ENCODE measurements at places on chromosomes 16 and 17. TPM values are rescaled to one million over a fixed set of nuclear protein-coding genes. Genes with fewer than 3 reads are reported as not detected.

WDR81 gene
- total RNA-seq, result 15.6 TPM

GP2 gene
- not detected for total RNA-seq

SLC22A31 gene
- total RNA-seq, result 0.18 TPM

DNA sequence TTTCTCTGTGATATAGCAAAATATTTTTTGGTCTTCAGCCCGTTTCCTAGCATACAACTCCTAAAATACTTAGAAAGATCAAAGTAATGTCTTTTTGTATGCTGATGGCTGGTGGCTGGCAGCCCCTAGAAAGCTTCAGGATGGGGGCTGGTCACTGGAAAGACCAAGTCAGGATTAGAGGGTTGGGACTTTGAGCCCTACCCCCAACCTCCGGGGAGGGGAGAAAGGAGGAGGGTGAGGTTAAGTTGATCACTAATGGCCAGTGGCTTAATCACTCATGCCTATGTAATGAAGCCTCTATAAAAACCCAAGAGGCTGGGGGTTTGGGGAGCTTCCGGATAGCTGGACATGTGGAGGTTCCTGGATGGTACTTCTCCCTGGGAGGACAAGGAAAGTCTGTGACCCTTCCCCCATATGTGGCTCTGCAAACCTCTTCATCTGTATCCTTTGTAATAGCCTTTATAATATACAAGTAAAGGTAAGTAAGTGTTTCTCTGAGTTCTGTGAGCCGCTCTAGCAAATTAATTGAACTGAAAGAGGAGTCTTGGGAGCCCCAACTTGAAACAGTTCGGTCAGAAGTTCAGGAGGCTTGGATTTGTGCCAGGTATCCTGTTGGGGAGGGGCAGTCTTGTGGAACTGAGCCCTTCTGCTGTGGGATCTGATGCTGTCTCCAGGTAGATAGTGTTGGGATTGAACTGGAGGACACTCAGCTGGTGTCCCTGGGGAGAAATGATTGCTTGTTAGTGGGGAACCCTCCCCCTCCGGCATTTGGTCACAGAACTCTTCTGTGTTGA is 3.5 kb downstream of the SLC7A6 start:
- no peak for DNase-seq

GRCh38 chr17:27282054-27282551 is 11.8 kb upstream of the WSB1 start:
- DNase-seq, result no peak

- no peak for DNase-seq
Measured at GRCh38 chr17:8964801-8965393, 610 bp downstream of the PIK3R5 start.

- DNase-seq, result no peak
Measured at GRCh38 chr17:8285270-8286181, 2.9 kb upstream of the RANGRF start.
